HAP-1 (cell line): ENCODE measurements at places on chromosomes 3 and 15.
A peak's percentile ranks its signal among the peaks of the same experiment; 100 is the strongest.

DNA sequence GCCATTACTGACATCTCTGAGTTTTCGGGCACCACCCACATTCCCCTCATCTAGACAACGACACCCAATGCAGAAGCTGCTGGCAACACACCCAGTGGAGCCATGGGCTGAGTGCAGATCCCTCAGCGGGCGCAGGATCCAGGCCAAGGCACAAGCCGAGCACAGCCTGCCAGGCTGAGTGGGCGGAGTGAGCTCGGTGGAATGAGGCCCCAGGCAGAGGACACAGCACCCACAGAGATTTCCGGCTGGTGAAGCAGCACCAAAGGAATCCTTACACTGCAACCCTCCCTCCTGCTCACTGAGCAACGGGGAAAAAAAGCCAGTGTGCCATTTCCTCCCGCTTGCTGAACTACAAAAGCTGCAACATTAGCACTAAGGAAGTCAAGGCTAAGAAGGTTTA lies 34.3 kb downstream of the ZMAT3 start:
- no peak for DNase-seq

- no peak for DNase-seq
These were observed 313.2 kb upstream of the MME start for GRCh38 chr3:154766765-154767503.

- peak; percentile 61 for DNase-seq
These were observed 15.7 kb upstream of the ARID3B start for GRCh38 chr15:74525309-74525708.

DNA sequence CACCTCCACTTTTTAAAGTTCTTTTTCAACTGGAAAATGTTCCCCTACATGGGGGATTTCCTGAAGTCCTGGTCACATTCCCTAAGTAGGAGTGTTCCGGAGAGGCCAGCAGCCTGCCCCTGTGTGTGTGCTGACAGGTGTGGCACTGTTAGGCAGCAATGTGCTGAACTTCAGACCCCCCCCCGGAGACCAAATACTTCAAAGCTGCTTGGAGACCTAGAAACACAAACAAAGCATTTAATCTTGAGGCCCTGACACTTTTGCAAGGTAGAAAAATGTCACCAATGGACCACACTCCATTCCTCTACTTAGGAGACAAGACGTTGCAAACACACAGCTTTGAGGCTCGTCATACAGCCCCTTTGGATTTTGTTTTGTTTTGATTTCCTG lies 259.6 kb upstream of the CTNNB1 start:
- no peak for DNase-seq

- no peak for DNase-seq
These were observed 478.0 kb upstream of the ATP11B start for GRCh38 chr3:182315313-182315712.

DNA sequence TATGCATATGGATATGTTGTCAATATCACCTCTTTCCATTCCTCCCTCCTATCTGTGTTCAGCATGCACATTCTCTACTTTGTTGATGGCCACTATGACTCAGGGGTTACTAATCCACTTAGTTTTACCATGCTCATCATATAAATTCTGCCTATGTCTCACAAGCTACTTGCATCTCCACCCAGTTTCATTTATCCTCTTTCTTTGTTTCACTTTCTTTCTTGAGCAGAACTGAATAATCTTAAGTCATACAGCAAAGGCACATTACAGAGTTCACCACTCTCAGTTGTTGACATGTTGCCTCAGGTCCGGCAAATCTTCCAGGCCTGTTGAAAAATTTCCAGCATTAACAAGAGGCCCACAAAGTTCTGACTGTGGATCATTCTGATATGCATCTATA lies 71.5 kb downstream of the SSR3 start:
- DNase-seq, result no peak

DNA sequence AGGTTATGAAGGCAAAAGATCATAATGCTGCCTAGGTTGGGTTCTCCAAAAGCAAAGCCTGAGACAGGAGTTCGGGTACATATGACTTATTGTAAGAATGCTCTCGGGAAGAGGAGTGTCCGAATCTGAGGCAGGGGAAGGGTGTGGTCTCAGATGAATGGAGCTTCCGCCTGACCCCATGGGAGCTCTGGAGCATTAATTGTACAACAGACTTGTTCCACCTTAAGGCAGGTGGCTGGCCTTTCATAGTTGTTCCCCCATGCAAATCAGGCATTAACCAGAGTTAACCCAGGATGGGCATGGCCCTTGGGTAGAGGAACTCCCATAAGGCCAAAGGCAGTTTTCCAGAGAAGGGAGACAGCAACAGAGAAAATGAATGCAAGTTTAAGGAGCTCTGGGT lies 170.6 kb downstream of the MYRIP start:
- DNase-seq, result no peak

- no peak for DNase-seq
These were observed 41.3 kb downstream of the MYH15 start for GRCh38 chr3:108469126-108469525.

- DNase-seq, result no peak
These were observed 22.4 kb downstream of the LYZL4 start for GRCh38 chr3:42387802-42388651.

GRCh38 chr3:115351193-115351592 lies 204.1 kb upstream of the ZBTB20 start:
- no peak for DNase-seq

GRCh38 chr3:112253301-112253971 lies 40.6 kb downstream of the SLC9C1 start:
- no peak for DNase-seq

GRCh38 chr3:195394024-195394423 lies 48.8 kb downstream of the ACAP2 start:
- no peak for DNase-seq

DNA sequence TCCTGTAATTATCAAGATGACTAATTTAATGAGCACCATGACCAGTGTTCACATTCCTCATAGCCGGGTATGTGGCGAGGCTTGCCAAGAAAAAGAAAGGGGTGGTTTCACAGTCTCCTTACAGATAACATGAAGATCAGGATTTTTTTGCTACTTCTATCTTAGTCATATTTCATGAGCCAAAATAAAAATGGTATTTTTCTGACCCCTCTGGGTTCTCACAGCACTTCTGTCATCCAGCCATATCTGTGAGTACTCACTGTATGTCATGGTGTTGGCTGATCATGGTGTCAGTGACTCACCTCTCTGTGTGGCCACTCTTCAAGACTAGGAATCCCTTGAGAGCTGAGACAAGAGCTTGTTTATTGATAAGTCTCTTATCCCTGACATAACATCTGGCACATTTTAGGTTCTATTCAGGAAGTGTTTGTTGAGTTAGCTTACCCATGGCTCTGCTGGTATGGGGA lies 130.5 kb upstream of the LMCD1 start:
- no peak for DNase-seq
